ENCODE measurements at places on chromosomes 2 and 18. TPM values are rescaled to one million over a fixed set of nuclear protein-coding genes. Genes with fewer than 3 reads are reported as not detected.

GRCh38 chr2:232296776-232297525, 81.6 kb upstream of the ALPP start:
- no peak for DNase-seq

DNA sequence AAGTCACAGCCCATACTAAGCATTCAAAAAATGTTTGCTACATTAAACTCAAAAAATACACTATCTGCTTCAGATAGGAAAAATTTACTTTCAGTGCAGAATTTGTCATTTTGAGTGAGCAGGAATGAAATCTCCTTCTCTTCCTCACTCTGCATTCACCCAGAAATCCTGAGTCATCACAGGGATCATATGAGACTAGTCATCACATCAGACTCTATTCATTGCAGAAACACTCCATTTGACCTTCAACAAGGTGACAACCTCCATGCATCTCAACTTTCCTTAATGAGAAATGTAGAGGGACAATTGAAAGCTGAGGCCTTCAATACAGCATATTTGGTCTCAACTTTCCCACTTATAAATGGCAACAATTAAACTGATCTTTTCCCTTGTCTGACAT, 130.4 kb upstream of the CYP26B1 start:
- DNase-seq: no peak

- DNase-seq: no peak
These were observed 3.3 kb downstream of the DNMT3A start for GRCh38 chr2:25338401-25338800.

The LBH gene
- 11.5 TPM for total RNA-seq

The SEPTIN2 gene
- total RNA-seq: 352 TPM

The C2orf42 gene
- total RNA-seq: 33.7 TPM

The GRB14 gene
- 179 TPM for total RNA-seq

The CNTNAP5 gene
- 4.9 TPM for total RNA-seq

The DSG1 gene
- total RNA-seq: not detected

The BIN1 gene
- total RNA-seq: 191 TPM

The CPLX4 gene
- total RNA-seq: not detected

The C2orf78 gene
- total RNA-seq: not detected

The FEV gene
- total RNA-seq: 0.22 TPM
